ENCODE measurements at places on chromosomes 13 and 19.

GRCh38 chr19:4431808-4432674 is 25.6 kb downstream of the UBXN6 start:
- DNase-seq: no peak

- DNase-seq: no peak
Measured at GRCh38 chr13:35530147-35530546, 53.7 kb upstream of the MAB21L1 start.

DNA sequence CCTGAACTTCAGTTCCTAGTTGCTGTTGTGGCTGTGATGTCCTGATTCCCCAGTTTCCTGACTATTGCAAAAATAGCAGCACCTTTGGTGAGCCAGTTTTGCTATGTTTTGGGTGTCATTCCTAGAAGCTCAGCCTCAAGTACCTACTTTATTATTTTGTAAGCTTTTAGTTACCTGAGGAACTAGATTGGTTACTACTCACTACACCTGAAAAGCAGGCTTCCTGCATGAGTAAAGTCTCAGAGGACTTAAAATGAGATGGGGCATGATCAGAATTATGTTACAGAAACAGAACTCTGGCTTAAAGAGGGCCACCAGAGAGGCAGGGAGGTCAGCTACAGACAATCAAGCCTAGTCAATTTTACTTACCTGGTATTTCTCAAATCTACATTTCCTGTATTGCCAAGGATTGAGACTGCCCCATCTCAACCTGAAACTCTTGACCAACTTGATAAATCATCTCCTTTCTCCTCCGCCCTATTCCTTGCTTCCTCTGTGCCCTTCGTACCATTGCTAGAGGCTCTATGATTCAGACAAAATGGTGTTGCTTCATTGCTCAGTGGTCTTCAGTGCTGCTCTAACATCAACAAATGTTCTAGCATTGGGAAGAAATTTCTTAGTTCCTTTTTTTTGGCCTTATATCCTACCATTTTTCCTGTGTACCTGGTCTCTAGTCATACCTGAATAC is 58.9 kb downstream of the RAP2A start:
- DNase-seq: no peak

GRCh38 chr19:27652796-27653195 is 1560.2 kb downstream of the UQCRFS1 start:
- DNase-seq: no peak

DNA sequence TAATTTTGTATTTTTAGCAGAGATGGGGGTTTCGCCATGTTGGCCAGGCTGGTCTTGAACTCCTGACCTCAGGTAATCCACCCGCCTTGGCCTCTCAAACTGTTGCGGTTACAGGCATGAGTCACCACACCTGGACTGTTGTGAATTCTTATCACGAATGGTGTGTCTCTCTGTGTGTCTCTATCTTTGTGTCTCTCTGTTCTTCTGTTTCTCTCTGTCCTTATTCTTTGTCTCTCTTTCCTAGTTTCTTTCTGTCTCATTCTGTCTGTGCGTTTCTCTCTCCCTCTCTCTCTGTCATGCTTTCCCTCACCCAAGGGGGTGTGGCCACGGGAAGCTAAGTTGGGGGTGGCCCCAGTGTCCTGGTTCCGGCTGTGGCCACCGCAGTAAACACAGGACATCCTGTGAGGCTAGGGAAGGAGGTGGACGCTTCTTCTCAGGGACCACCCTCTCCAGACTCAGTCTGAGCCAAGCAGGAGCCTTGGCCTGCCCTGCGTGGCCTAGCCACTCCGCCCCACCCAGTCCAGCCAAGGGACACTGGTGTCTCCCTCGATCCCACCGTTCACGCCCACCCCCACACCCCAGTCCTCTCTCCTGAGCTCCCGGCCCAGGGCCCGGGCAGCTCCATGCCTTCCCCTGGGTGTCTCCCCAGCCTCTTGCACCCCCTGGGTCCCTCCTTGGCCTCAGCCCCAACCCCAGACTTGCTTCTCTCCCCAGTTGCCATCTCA is 3.9 kb upstream of the PRX start:
- no peak for DNase-seq
